ENCODE measurements at places on chromosomes 4 and X.

- H3K36me3 ChIP-seq: peaks cover 10% of the 10 kb centered on the region
- no peak overlapping the region for H3K4me3 ChIP-seq
- no peaks in the 10 kb centered on the region for H3K27me3 ChIP-seq
- no peak overlapping the region for H3K27ac ChIP-seq
- DNase-seq: peak; percentile 63
Observed at GRCh38 chr4:3417448-3417847, 24.3 kb upstream of the HGFAC start.

GRCh38 chr4:56450342-56450741, 14.3 kb downstream of the PAICS start:
- H3K4me1 ChIP-seq: peaks cover 3% of the 10 kb centered on the region
- no peak overlapping the region for H3K4me3 ChIP-seq
- H3K27me3 ChIP-seq: no peaks in the 10 kb centered on the region
- no peak overlapping the region for H3K27ac ChIP-seq

GRCh38 chrX:120302434-120302833, 8.8 kb downstream of the TMEM255A start:
- H3K27ac ChIP-seq: no peak overlapping the region
- no peaks in the 10 kb centered on the region for H3K36me3 ChIP-seq
- peaks cover 12% of the 10 kb centered on the region for H3K27me3 ChIP-seq
- H3K4me1 ChIP-seq: no peaks in the 10 kb centered on the region

- no peaks in the 10 kb centered on the region for H3K27me3 ChIP-seq
- no peak overlapping the region for H3K27ac ChIP-seq
- DNase-seq: no peak
- H3K4me1 ChIP-seq: peaks cover 18% of the 10 kb centered on the region
- no peak overlapping the region for H3K4me3 ChIP-seq
Observed at GRCh38 chrX:150566734-150567182, 1.7 kb upstream of the MTM1 start.

GRCh38 chr4:185695743-185696142, 116.3 kb downstream of the SORBS2 start:
- no peak overlapping the region for H3K4me3 ChIP-seq
- H3K27me3 ChIP-seq: no peaks in the 10 kb centered on the region
- H3K4me1 ChIP-seq: peaks cover 16% of the 10 kb centered on the region
- H3K36me3 ChIP-seq: peaks cover 3% of the 10 kb centered on the region

DNA sequence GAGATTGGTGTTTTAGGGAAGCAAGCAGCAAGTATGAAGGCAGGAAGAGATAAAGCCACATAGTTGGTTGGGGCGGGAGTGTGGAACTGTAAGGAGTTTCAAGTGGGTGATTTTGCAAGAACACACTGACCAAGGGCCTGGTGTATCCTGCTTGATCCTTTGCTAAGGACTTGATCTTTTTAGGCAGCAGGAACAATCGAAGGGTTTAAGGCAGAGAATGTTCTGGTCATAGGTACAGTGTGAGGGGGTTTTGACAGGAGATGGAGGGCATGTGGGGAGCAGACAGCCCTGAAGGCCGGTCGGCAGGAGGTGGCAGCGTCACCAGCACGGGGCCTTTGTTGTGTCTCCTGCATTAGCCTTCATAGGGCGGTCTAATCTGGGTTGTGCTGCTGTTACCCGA, 54.7 kb downstream of the FAM193A start:
- H3K4me1 ChIP-seq: peaks cover 56% of the 10 kb centered on the region
- no peak overlapping the region for H3K4me3 ChIP-seq
- DNase-seq: no peak
- H3K36me3 ChIP-seq: no peaks in the 10 kb centered on the region
- peak overlapping the region; percentile 73 for H3K27ac ChIP-seq

GRCh38 chrX:24513416-24513815, 48.3 kb downstream of the PDK3 start:
- H3K27ac ChIP-seq: no peak overlapping the region
- no peak overlapping the region for H3K4me3 ChIP-seq
- no peak for DNase-seq
- no peaks in the 10 kb centered on the region for H3K27me3 ChIP-seq

- no peak for DNase-seq
- no peaks in the 10 kb centered on the region for H3K27me3 ChIP-seq
- H3K36me3 ChIP-seq: peaks cover 7% of the 10 kb centered on the region
- H3K4me3 ChIP-seq: peak overlapping the region; percentile 50
- no peak overlapping the region for H3K27ac ChIP-seq
Observed at GRCh38 chrX:135295944-135296305, 13.4 kb upstream of the ETDC start.

DNA sequence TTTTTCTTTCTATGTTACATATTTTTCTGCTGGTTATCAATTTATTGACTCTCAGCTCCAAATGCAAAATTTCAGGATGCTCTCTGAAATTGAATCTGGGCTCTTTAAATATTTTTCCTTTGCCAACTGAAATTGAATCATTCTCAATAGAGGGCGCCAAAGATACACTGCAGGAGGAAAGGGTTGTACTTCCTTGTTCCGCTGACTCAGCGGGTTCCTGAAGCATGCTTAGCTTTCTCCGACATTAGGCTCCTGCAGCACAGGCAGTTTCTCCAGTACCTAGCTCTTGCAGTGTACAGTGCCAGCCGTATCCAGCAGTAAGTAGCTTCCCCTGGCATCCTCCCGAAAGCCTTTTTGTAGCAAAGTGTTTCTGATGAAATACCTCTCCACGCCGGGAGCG, 28.8 kb upstream of the CFAP47 start:
- H3K27me3 ChIP-seq: peaks cover 4% of the 10 kb centered on the region
- no peaks in the 10 kb centered on the region for H3K4me1 ChIP-seq
- no peak for DNase-seq
- H3K4me3 ChIP-seq: no peak overlapping the region
- H3K36me3 ChIP-seq: no peaks in the 10 kb centered on the region
- H3K27ac ChIP-seq: no peak overlapping the region

DNA sequence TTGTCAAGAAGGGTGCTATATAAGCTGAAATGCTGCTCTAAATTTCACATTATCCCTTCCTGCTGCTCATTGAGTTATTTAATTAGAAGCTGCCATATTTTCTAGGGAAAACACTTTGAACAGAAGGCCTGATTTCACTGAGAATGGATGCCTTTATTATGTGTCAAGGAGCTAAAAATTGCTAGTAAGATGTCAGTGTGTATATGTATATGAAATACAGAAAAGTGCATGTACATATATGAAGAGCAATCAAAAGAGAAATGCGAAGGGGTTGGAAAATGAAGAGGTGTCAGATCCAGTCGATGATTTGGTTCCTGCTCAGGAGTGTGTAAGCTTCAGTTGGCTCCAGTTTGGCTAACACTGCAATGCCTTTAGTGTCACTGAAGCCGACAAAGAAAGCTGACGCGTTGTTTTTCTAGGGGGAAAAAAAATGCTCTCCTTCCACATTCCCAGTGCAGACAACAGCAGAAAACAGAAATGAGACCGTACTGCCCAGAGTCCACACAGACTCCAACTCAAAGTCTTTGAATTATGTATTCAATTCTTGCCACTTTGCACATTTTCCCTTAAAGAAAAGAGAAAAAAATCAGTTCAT, 154.2 kb downstream of the NHS start:
- H3K4me1 ChIP-seq: peaks cover 55% of the 10 kb centered on the region
- no peaks in the 10 kb centered on the region for H3K36me3 ChIP-seq
- no peak for DNase-seq
- no peaks in the 10 kb centered on the region for H3K27me3 ChIP-seq

- no peaks in the 10 kb centered on the region for H3K36me3 ChIP-seq
- DNase-seq: no peak
- no peak overlapping the region for H3K4me3 ChIP-seq
- H3K4me1 ChIP-seq: no peaks in the 10 kb centered on the region
Observed at GRCh38 chr4:19522966-19523365, 728.7 kb upstream of the SLIT2 start.

DNA sequence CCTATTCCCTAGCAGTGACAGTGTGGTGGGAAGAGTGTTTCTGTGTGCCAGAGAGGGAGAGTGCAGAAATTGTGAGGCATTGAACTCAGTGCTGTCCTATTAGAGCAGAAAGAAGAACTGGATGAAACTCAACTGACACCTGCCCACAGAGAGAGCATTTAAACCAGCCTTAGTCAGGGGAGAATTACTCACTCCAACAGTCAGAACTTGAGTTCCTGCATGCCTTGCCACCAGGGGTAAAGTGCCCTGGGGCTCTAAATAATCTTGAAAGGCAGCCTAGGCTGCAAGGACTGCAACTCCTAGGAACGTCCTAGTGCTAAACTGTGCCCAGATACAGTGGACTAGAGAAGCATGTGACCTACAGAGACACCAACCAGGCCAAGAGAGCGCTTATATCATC, 12.8 kb downstream of the CYSLTR1 start:
- DNase-seq: no peak
- H3K4me1 ChIP-seq: no peaks in the 10 kb centered on the region

- H3K4me1 ChIP-seq: no peaks in the 10 kb centered on the region
- no peak overlapping the region for H3K27ac ChIP-seq
- H3K27me3 ChIP-seq: peaks cover 33% of the 10 kb centered on the region
- no peak for DNase-seq
Observed at GRCh38 chr4:25015012-25015411, 15.7 kb downstream of the LGI2 start.

GRCh38 chr4:171644430-171645057, 168.7 kb upstream of the GALNTL6 start:
- H3K36me3 ChIP-seq: no peaks in the 10 kb centered on the region
- H3K27ac ChIP-seq: no peak overlapping the region
- no peaks in the 10 kb centered on the region for H3K27me3 ChIP-seq
- DNase-seq: no peak

DNA sequence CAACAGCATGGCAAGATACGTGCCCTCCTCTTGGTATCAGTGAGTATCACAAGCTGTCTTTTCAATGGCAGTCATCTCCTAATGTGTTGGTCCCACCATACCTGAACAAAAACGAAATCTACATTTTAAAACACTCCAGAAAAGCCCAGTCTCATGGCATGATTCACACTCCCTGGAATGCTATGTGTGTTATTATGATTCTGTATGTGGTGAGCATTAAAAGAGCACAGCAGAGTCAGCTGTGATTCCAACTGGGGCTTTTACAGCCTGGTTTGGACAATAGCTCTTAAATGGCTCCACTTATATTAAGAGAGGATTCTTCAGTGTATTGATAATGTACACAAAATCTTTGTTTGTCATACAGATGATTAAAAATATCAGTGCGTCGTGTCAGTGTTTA, 274.1 kb upstream of the GK2 start:
- DNase-seq: no peak
- no peak overlapping the region for H3K4me3 ChIP-seq
- no peak overlapping the region for H3K27ac ChIP-seq
- no peaks in the 10 kb centered on the region for H3K36me3 ChIP-seq
- peaks cover 12% of the 10 kb centered on the region for H3K27me3 ChIP-seq

DNA sequence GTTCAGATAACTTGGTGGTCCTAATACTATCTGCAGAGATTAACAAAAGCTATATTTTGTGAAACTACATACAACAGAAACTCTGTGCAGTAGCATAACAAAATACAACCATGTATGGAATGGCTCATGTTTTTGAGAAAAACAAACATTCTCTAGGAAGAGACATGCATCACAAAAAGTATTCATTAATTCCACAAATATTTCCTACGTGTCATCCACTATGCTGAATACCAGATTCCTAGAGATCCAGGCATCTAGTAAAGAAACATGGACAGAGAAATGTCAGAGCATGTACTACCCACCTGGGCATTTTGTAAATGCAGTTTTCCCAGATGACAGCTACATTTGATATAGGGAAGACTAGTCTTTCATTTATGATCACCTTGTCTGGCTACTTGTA, 248.1 kb downstream of the OPHN1 start:
- H3K4me1 ChIP-seq: peaks cover 6% of the 10 kb centered on the region
- no peak for DNase-seq
- no peaks in the 10 kb centered on the region for H3K27me3 ChIP-seq
- no peak overlapping the region for H3K27ac ChIP-seq
- H3K4me3 ChIP-seq: no peak overlapping the region

DNA sequence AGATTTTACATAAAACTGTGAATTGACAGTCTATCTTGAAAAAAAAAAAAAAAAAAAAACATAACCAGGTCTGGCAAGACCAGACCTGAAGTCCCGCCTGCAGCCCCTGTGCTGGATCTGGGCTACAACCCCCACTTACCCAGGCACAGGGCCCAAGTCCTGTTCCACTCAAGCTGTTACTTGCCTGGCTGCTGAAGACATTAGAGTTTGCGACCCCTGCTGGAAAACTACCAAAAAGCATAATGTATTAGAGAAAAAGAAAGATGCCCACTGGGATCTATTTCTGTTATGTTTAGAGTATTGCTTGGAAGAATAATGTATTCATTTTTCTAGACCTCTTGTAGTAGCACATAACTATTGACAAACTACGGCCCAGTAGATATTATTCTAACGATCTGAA, 4.7 kb downstream of the HS3ST1 start:
- DNase-seq: no peak
- peaks cover 11% of the 10 kb centered on the region for H3K4me1 ChIP-seq
- H3K27me3 ChIP-seq: peaks cover 26% of the 10 kb centered on the region
- no peaks in the 10 kb centered on the region for H3K36me3 ChIP-seq
- H3K4me3 ChIP-seq: no peak overlapping the region

GRCh38 chr4:154314248-154314647, 177.4 kb downstream of the DCHS2 start:
- no peak overlapping the region for H3K4me3 ChIP-seq
- H3K36me3 ChIP-seq: peaks cover 3% of the 10 kb centered on the region
- no peak overlapping the region for H3K27ac ChIP-seq
- H3K4me1 ChIP-seq: peaks cover 5% of the 10 kb centered on the region
- DNase-seq: no peak

GRCh38 chrX:154333837-154334271, 38.3 kb downstream of the TKTL1 start:
- peaks cover 2% of the 10 kb centered on the region for H3K27me3 ChIP-seq
- DNase-seq: peak; percentile 38
- H3K4me3 ChIP-seq: no peak overlapping the region
- no peak overlapping the region for H3K27ac ChIP-seq

- DNase-seq: no peak
- no peak overlapping the region for H3K4me3 ChIP-seq
Observed at GRCh38 chr4:123452616-123453015, 56.0 kb downstream of the SPRY1 start.

DNA sequence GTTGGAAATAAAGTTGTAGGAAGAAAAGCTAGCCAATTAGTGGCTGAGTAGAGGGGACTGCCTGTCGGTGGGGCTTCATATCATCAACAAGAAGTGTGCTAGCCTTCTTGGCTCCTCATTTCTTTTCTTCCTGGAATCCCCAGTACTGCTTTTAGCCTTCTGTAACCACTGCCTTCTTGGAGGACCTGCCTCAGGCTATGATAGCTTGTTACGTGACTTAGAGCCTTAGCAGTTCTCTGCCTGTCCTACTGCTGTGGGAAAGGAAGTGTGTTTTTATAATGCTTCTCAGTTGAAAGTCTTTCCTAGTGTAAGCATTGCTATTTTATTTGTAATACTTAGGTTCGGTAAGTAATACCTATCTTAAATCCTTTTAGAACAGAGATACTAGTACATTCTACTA, 61.9 kb downstream of the LARP1B start:
- peaks cover 20% of the 10 kb centered on the region for H3K36me3 ChIP-seq
- H3K4me3 ChIP-seq: no peak overlapping the region
- DNase-seq: no peak
- peaks cover 17% of the 10 kb centered on the region for H3K4me1 ChIP-seq
- peak overlapping the region; percentile 24 for H3K27ac ChIP-seq

DNA sequence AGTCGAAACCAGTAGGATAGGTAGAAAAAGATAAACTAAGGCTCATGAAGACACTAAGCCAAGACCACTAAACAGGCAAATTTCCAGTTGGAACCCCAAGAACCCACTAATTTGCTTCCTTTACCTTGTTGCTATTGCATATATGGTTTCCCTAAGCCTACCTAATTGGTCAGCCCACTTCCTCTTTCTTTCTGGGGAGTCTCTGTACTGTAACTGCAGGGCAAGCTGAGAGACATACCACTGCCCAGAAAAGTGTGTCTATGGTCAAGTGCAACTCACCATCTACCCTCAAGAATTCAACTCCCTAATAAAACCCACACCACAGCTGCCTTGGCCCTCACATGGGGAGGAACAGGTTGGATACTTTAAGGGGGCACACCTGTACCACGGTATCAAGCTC, 28.6 kb downstream of the IDS start:
- H3K27me3 ChIP-seq: no peaks in the 10 kb centered on the region
- no peak overlapping the region for H3K4me3 ChIP-seq
- peaks cover 1% of the 10 kb centered on the region for H3K4me1 ChIP-seq

Measured in chondrocyte (in vitro differentiated cells).